ENCODE measurements at places on chromosomes 4 and X. TPM values are rescaled to one million over a fixed set of nuclear protein-coding genes. Genes with fewer than 3 reads are reported as not detected.

The CACNA1F gene
- total RNA-seq = not detected

GRCh38 chrX:53316860-53317237, 35.5 kb upstream of the IQSEC2 start:
- DNase-seq = no peak
- H3K27ac ChIP-seq = no peak overlapping the region
- H3K27me3 ChIP-seq = peaks cover 22% of the 10 kb centered on the region
- H3K4me1 ChIP-seq = peaks cover 6% of the 10 kb centered on the region
- no peaks in the 10 kb centered on the region for H3K36me3 ChIP-seq

The SHROOM4 gene
- total RNA-seq = 8.3 TPM

GRCh38 chr4:8594097-8595038, 1.8 kb downstream of the CPZ start:
- peak; percentile 58 for DNase-seq
- H3K27me3 ChIP-seq = peaks cover 21% of the 10 kb centered on the region
- peaks cover 12% of the 10 kb centered on the region for H3K4me1 ChIP-seq
- no peak overlapping the region for H3K27ac ChIP-seq
- H3K4me3 ChIP-seq = no peak overlapping the region
- no peaks in the 10 kb centered on the region for H3K36me3 ChIP-seq

The SEL1L3 gene
- 173 TPM for total RNA-seq

DNA sequence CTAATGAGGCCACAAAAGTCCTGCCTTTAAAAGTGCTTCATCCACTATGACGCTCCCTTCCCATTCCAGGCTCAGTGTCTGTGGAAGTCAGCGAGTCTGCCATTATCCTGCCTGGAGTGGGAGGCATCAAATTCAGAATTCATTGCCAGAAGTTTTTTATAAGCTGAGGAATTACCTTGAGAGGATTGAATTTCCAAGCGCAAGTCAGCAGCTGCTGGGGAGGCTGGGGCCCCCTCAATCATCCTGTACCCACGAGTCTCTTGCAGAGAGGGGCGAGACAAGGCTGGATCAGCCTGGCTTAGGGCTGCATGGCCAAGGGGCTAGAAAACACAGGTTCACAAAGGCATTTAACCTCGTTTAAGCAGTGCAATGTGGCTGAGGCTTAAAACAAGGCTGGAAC, 170.5 kb upstream of the NOCT start:
- DNase-seq = no peak
- H3K27ac ChIP-seq = no peak overlapping the region
- H3K36me3 ChIP-seq = no peaks in the 10 kb centered on the region
- H3K27me3 ChIP-seq = no peaks in the 10 kb centered on the region
- H3K4me3 ChIP-seq = no peak overlapping the region

GRCh38 chr4:73213916-73214653, 44.5 kb downstream of the ANKRD17 start:
- no peak overlapping the region for H3K4me3 ChIP-seq
- H3K4me1 ChIP-seq = peaks cover 14% of the 10 kb centered on the region
- no peak for DNase-seq
- no peak overlapping the region for H3K27ac ChIP-seq

DNA sequence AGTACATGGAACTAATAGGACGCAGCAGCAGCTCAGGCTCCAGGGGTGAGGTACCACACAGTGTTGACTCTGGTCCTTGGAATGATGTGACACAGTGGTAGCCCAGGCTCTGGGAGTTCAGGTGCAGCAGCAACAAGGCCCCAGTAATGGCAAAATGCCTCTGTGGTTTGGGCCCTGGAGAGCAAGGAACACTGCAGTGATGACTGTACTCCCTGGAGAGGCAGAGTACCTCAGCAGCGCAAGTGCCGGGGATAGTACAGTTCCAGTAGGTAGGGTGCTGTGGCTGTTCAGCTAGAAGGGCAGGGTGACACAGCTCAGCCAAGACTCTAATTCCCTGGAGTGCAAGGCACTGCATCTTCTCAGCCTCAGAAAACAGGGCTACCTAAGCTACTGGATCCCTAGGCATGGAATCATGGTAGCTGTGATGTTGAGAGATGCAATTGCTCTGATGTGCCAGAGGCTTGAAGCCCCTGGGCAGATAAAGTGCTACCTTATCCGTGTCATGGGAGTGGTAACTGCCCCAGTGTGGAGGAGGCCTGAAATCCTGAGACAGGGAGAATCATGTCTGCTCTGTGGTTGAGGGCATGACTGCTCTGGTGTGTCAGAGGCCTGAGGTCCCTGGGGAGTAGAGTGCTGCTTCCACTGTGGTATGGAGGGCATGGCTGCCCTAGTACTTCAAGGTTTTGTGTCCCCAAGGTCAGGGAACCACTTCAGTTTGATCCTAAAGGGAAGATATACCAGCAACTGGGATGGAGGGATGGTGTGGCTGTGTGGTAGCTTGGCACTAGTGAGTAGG, 55.2 kb downstream of the AREG start:
- no peak for DNase-seq
- no peaks in the 10 kb centered on the region for H3K36me3 ChIP-seq
- no peaks in the 10 kb centered on the region for H3K27me3 ChIP-seq
- H3K27ac ChIP-seq = no peak overlapping the region
- H3K4me3 ChIP-seq = no peak overlapping the region
- H3K4me1 ChIP-seq = no peaks in the 10 kb centered on the region

DNA sequence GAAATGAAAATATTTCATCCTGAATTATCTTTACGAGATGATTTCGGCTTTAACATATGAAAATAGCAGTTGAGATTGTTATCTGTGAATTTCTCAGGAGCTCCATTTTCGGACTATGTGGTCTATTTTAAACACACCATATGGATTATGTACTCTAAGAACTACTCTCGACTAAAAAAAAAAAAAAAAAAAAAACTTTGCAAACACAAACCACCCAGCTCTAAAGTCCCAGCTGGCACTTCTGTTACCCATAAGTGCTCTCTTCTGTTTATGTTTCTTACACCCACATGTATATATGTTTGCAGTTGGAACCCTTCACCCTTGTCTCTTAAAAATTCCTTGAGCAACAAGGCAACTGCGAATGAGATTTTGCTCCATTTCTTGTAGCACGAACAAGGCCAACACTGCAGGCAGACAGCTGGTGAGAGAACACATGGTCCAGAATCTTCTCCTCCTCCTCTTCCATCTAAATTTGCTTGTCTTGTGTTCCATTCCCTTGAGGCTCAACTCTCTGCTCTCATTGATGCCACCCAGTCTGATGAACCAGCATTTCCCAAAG, 172.7 kb upstream of the HCCS start:
- no peak overlapping the region for H3K4me3 ChIP-seq
- no peaks in the 10 kb centered on the region for H3K4me1 ChIP-seq
- no peaks in the 10 kb centered on the region for H3K36me3 ChIP-seq
- no peak overlapping the region for H3K27ac ChIP-seq
- no peaks in the 10 kb centered on the region for H3K27me3 ChIP-seq
- no peak for DNase-seq

DNA sequence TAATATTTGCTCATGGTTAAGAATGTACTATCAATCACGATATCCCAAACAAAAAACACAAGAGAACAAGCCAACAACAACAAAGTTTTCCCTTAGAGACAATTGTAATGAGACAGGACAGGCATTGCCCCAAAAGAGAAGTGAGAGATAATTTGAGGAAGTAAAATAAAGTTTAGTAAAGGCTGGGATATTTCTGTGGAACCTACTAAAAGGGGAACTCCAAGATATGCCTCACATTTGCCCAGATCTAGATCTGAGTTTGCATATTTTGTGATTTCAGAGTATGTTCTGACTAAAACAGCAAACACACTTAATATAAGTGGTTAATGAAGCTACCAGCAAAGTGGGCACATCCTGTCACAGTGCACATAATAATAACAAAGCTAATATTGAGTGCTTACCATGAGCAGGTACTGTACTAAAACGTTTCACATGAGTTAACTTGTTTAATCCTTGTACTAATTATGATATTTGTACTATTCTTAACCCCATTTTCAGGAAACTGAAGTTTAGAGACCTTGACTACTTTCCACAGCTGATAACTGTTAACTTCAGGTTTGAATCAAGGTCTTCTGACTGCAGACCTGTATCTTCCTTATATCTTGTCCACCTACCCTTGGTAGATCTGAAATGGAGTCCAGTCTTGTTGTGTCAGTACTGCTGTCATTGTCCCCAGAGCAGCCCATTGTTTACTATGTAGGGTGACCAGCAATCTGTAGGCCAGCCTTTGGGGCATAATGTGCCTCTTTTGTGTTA, 26.0 kb upstream of the BMP2K start:
- H3K27me3 ChIP-seq = no peaks in the 10 kb centered on the region
- DNase-seq = no peak
- H3K27ac ChIP-seq = no peak overlapping the region
- no peak overlapping the region for H3K4me3 ChIP-seq
- H3K36me3 ChIP-seq = no peaks in the 10 kb centered on the region

The SLC25A14 gene
- total RNA-seq = 1.8 TPM

The LRCH2 gene
- total RNA-seq = 0.58 TPM

DNA sequence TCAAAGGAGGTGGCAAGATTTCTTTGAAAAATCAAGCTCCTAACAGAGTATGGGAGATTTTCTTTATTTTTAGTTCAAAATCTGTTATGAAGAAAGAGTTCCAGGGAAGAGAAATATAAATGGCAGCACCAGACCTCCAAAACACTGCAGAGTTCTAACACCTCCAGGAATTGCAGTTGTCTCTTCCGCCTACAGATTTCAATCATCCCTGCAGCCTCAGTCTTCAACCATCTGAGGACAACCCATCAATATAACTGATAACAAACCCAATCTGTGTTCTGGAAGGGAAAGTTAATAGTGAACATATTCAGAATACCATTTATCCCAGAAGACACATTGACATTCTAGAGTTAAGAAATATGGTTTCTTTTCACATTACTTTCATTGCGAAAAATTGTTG, 296.1 kb downstream of the ARAP2 start:
- H3K4me1 ChIP-seq = no peaks in the 10 kb centered on the region
- DNase-seq = no peak
- H3K27me3 ChIP-seq = no peaks in the 10 kb centered on the region
- no peak overlapping the region for H3K4me3 ChIP-seq
- no peaks in the 10 kb centered on the region for H3K36me3 ChIP-seq

The MPC1L gene
- total RNA-seq = not detected

The SSX1 gene
- not detected for total RNA-seq

The PPBP gene
- not detected for total RNA-seq

GRCh38 chrX:97374266-97374665, 490.6 kb downstream of the RPA4 start:
- no peak for DNase-seq
- H3K36me3 ChIP-seq = no peaks in the 10 kb centered on the region
- H3K27ac ChIP-seq = no peak overlapping the region

- H3K27ac ChIP-seq = no peak overlapping the region
- H3K4me1 ChIP-seq = no peaks in the 10 kb centered on the region
- H3K27me3 ChIP-seq = no peaks in the 10 kb centered on the region
- H3K36me3 ChIP-seq = no peaks in the 10 kb centered on the region
- no peak for DNase-seq
- no peak overlapping the region for H3K4me3 ChIP-seq
Observed at GRCh38 chrX:9278475-9279233, 186.2 kb upstream of the TBL1X start.

The SMIM9 gene
- not detected for total RNA-seq

DNA sequence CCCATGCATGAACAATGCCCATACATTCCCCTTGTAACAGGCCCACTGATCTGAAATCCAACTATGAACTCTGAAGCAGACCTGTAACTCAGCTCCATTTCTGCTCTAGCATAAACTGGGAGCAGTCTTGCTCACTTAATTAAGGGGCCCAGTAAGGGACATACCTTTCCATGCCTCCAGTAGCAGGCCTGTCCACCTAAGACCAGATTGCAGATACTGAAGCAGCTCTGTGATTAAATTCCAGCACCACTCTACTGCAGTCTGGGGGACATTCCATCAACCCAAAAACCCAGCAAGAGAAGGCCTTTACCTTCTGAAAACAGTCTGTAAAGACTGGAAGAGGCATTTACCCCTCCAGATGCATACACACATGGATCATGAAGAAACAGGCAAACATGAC, 162.0 kb upstream of the NEIL3 start:
- H3K36me3 ChIP-seq = no peaks in the 10 kb centered on the region
- H3K27me3 ChIP-seq = no peaks in the 10 kb centered on the region
- H3K4me3 ChIP-seq = no peak overlapping the region
- no peaks in the 10 kb centered on the region for H3K4me1 ChIP-seq

The FHIP1A gene
- total RNA-seq = 177 TPM

DNA sequence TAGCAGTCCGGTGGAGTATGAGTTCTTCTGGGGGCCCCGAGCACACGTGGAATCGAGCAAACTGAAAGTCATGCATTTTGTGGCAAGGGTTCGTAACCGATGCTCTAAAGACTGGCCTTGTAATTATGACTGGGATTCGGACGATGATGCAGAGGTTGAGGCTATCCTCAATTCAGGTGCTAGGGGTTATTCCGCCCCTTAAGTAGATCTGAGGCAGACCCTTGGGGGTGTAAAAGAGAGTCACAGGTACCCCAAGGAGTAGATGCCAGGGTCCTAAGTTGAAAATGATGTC, 852 bp downstream of the MAGEH1 start:
- no peaks in the 10 kb centered on the region for H3K36me3 ChIP-seq
- H3K27ac ChIP-seq = no peak overlapping the region
- DNase-seq = no peak
- no peaks in the 10 kb centered on the region for H3K27me3 ChIP-seq
- H3K4me1 ChIP-seq = no peaks in the 10 kb centered on the region

- no peak for DNase-seq
- no peak overlapping the region for H3K27ac ChIP-seq
- no peaks in the 10 kb centered on the region for H3K27me3 ChIP-seq
- no peaks in the 10 kb centered on the region for H3K36me3 ChIP-seq
Observed at GRCh38 chr4:173051716-173052115, 116.9 kb upstream of the GALNT7 start.

DNA sequence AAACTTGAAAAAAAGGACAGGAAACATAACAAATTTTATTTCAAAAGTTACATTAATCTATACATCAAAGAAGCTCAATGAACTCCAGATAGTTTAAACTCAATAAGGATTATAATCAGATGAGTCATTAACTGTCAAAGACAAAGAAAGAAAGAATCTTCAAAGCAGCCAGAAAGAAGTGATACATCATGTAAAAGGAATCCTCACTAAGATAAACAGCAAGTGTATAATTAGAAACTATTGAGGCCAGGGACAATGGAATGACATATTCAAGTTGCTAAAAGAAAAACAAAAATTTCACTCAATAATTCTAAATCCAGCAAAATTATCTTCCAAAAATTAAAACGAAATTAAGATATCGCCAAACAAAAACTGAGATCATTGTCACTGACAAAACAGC, 161.6 kb upstream of the NWD2 start:
- no peak overlapping the region for H3K4me3 ChIP-seq
- no peak for DNase-seq
- H3K4me1 ChIP-seq = no peaks in the 10 kb centered on the region
- no peaks in the 10 kb centered on the region for H3K27me3 ChIP-seq
- H3K36me3 ChIP-seq = no peaks in the 10 kb centered on the region
